GM23338 (cell line): ENCODE measurements at places on chromosomes 4 and X. TPM values are rescaled to one million over a fixed set of nuclear protein-coding genes. Genes with fewer than 3 reads are reported as not detected.
A peak's percentile ranks its signal among the peaks of the same experiment; 100 is the strongest.

The NXF2B gene
- 0.28 and 0.74 TPM in 2 replicates for polyA plus RNA-seq

The MAGED4 gene
- 23.4 and 27.2 TPM in 2 replicates for polyA plus RNA-seq

The PDLIM3 gene
- polyA plus RNA-seq, result 8.3 and 8.5 TPM in 2 replicates

The FHIP1A gene
- 9.4 and 11.3 TPM in 2 replicates for polyA plus RNA-seq

The SLC4A4 gene
- polyA plus RNA-seq, result 1.0 and 1.2 TPM in 2 replicates

GRCh38 chrX:154349979-154350378 lies 24.5 kb downstream of the FLNA start:
- DNase-seq, result no peak

- DNase-seq, result no peak
Observed at GRCh38 chrX:51837451-51837850, 56.0 kb upstream of the MAGED1 start.

DNA sequence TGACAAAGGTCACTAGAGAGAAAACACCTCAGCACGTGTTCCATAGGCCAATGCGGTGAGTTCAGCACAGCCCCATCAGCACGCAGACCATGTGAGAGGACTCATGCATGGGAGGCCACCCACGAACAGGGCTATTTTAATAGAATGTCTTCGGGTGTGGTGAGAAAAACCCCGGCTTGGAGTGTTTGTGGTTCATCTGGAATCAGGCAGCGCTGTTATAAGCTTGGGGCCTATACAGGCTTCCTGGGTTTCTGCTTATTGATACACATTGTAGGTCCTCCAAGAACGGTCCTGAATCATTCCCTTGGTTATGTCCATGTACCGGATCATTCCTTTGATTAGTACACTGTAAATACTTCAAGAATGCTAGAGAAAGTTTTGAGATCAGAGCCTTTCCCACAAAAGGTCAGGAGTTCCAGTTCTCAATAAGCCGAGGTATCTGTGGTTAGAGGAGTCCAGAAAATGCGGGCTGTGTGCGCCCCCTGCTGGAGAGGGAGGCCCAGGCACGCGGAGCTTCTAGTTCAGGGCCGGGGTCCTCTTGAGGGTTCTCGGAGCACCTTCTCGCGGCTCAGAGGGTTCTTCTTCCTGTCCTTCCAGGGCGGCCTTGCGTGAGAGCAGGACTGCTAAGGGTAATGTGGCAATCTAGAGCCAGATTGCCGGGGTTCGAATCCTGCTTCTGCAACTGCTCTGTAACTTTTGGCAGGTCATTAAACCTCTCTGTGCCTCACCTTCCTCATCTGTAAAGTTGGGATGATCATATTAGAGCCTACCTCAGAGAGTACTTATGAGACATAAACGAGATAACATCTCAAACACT lies 51.8 kb downstream of the TLR10 start:
- DNase-seq, result peak; percentile 94

DNA sequence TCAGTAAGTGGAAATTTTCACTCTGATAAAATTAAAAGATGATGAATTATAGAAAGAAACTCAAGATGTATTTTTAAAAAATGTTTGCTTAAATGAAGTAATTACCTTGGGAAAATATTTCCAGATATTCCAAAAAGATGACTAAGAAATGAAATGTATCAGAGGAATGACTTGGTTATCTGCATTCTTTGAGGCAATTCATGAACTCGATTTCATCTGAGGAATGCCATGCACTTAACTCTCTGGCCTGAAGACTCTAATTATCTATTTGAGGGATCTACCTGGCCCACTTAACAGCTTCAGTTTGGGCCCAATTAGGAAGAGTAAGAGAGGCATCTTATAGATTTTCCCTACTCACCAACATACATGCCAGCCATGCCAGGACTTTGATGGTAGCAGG lies 182.3 kb downstream of the INPP4B start:
- DNase-seq, result no peak

DNA sequence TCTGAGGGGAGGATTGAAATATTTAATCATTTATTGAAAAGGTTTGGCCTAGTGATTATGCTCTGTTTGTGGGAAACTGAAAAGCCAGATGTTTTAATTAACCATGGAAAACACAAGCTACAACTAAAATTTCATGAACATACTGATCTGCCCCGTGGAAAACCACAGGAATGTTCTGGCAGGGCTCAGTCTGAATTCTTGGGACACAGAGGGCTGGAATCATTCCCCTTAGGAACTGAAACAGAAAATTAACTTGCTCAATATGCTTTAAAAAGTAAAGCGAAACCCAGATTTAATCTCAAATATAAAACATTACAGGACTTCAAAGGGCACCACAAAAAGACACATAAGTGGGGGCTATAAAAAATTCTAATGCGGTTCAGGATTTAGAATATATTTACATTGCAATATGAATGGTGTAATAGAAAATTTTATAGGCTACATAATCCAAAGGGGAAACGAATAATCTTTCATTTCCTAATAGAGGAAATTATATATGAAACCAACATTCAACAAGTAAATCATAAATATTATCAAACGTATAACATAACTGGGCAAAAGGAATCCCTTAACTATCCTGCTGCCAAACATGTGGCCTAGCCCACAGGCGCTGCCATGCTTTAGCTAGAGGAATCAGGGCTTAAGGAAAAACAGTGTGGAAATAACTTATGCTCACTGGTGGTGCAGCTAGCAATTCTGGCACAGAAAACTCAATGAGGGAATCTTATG lies 70.9 kb downstream of the APBB2 start:
- DNase-seq, result no peak

DNA sequence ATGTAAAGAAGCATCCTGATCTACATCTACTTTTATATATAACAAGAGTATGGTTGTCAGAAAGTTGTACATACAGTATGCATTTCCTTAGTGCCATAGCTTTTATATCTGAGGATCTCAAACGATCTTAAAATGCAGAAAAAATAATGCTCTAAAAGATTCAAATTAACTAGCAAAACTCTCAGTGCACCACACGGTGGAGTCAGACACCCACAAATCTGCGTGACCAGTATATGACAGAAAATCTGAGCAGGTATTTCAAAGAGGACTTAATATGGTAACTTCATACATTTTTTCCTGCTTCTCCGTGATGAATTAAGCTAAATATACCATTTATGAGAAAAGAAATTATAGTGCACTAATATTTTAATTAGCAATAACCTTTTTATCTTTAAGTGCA lies 803.0 kb downstream of the DMD start:
- DNase-seq, result peak; percentile 24
